T follicular helper cell (primary cell): ENCODE measurements at places on chromosomes 16 and 17.

- DNase-seq: no peak
Measured at GRCh38 chr16:47858333-47858982, 297.3 kb downstream of the ABCC12 start.

GRCh38 chr17:48137656-48138055 is 30.1 kb downstream of the SNX11 start:
- DNase-seq: no peak

- DNase-seq: no peak
Measured at GRCh38 chr17:39156491-39156890, 5.1 kb upstream of the PLXDC1 start.

- no peak for DNase-seq
Measured at GRCh38 chr17:79047291-79047920, 23.4 kb downstream of the C1QTNF1 start.

- DNase-seq: no peak
Measured at GRCh38 chr16:11140466-11140865, 115.5 kb downstream of the SOCS1 start.

- no peak for DNase-seq
Measured at GRCh38 chr16:5875416-5875815, 777.8 kb upstream of the EEF2KMT start.

DNA sequence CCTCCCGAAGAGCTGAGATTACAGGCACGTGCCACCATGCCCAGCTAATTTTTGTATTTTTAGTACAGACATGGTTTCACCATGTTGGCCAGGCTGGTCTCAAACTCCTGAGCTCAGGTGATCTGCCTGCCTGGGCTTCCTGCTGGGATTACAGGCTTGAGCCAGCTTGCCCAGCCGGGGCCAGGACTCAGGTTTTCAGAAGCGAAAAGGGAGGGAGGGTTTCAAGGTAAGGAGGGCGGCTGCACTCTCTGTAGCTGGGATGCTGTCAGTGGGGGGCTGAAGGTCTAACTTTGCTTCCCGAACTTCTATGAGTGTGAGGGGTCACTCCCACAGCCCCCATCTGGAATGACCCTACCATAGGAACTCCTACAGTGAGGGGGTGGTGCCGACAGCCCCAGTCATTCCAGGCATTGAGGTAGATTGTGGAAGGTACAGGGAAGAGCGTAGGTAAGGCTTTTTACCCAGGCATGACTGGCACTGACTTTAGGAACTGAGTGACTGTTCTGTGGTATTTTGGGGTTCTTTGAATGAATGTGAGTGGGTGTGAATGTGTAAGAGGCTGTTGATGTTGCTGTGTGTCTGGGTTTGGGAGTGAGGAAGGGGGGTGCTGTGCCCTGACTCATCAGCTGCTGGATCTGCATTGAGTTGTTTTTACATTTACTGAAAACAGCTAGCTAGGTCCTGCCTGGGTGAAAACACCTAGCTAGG is 3.8 kb upstream of the C1QL1 start:
- DNase-seq: no peak

GRCh38 chr16:89048871-89049422 is 44.7 kb upstream of the ACSF3 start:
- no peak for DNase-seq

DNA sequence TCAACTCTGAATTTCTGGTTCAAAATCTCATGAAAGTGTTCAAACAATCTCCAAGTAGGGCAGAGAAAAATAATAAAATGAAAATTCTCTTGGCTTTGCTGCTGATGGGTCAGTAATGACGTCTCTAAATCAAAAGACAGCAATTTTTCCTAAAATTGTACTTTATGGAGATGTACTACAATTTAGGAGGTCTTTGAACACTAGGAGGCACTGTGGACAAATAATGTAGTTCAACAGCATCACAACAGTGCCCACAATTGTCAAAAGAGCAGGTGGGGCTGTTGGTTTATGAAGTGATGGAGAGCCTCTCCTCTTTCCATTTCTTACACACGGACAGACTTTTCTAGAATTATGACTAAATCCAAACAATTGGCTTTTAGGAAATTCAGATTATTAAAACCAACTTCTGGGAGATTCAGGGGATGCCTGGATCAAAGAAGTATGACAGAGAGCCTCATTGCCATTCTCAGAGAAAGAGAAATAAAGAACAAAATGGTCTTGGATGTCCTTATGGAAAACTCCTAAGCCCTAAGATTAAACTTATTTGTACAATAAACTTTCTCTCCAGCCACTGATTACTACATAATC is 23.8 kb downstream of the EZH1 start:
- no peak for DNase-seq
